ENCODE measurements at places on chromosomes 12 and 14.

DNA sequence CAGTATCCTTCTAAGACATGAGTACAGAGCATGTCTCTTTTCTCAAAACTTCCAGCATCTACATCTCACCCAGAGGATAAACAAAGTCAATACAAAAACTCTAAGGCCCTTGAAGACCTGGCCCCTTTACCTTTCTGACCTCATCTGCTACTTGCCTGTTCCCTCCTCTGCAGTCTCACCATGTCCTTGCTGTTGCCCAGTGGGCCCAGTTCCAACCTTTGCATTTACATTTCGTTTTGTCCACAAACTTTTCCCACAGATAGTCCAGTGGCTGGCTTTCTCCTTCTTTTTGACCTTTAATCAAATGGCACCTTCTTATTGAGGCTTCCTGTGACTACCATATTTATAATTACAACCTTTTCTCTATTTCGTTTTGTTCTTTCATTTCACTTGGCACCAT is 1.6 kb downstream of the IRAK4 start:
- no peak for DNase-seq

GRCh38 chr14:69339426-69339825 is 58.7 kb downstream of the ERH start:
- DNase-seq: no peak

DNA sequence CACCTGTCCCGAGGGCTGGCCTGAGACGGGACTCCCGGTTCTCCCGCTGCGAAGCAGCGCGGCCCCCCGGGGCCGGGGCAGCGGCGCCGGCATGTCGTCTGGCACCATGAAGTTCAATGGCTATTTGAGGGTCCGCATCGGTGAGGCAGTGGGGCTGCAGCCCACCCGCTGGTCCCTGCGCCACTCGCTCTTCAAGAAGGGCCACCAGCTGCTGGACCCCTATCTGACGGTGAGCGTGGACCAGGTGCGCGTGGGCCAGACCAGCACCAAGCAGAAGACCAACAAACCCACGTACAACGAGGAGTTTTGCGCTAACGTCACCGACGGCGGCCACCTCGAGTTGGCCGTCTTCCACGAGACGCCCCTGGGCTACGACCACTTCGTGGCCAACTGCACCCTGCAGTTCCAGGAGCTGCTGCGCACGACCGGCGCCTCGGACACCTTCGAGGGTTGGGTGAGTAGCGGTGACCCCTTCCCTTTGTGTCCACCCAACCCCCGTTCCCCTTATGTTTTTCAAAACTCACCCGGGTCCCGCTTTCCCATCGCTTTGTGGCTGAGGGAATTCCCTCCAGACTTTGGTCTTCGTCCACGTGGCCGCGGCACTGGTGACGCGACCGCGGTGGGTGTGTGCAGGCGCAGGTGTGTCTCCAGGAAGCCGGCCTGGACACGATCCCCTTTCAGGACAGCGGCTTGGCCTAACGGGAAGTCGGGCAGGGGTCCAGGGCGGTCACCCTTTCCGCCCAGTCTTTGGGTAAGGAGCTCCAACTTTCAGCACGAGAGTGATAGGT is 826 bp downstream of the PRKCH start:
- DNase-seq: no peak

- DNase-seq: no peak
These were observed at the start of gene IRAK3 for GRCh38 chr12:66188584-66189485. Gene IRAK3, plus strand, starts transcription at chr12:66189214. Its CDS starts 86 bp downstream, at chr12:66189300.

DNA sequence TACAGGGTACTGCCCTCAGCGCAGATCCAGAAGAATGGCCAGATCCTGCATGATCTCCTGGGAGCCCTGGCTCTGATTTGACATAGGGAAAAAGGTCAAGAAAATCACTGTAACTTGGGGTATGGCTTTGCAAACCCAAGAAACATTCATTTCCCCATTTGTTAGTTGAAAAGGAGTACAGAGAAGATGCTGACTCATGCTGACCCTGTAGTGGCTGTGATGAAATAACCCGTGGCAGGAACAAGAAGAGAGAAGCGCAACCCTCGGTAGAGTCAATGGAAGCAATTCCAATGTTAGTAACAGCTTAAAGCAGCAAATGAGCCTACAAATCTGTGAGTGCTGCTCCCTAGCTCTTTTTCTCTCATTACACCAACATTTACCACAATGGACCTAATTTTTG is 281.6 kb upstream of the NPAS3 start:
- no peak for DNase-seq

GRCh38 chr12:116194935-116195431 is 82.5 kb downstream of the MED13L start:
- peak; percentile 46 for DNase-seq

GRCh38 chr14:81246461-81247270 is 25.9 kb upstream of the GTF2A1 start:
- no peak for DNase-seq

- no peak for DNase-seq
These were observed 1945.1 kb upstream of the SEL1L start for GRCh38 chr14:83478741-83479140.

GRCh38 chr14:65604936-65605335 is 192.4 kb downstream of the FUT8 start:
- DNase-seq: no peak

DNA sequence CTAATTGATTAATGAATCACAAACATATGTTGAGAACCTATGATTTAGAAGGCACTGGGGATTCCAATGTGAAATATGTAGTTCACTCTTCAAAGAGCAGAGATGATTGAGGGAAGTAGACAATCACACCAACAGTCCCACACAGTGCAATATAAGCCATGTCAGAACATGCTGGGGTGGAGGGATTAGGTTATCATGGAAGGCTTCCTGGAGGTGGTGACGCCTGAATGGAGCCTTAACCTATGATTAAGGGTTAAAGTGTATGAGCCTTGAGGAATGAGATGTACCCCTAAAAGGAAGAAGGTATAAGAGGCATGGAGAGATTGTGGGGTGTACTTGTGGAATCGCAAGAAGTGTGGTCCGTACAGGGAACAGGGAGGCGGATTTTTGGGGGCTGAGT is 31.3 kb downstream of the ERH start:
- DNase-seq: no peak

DNA sequence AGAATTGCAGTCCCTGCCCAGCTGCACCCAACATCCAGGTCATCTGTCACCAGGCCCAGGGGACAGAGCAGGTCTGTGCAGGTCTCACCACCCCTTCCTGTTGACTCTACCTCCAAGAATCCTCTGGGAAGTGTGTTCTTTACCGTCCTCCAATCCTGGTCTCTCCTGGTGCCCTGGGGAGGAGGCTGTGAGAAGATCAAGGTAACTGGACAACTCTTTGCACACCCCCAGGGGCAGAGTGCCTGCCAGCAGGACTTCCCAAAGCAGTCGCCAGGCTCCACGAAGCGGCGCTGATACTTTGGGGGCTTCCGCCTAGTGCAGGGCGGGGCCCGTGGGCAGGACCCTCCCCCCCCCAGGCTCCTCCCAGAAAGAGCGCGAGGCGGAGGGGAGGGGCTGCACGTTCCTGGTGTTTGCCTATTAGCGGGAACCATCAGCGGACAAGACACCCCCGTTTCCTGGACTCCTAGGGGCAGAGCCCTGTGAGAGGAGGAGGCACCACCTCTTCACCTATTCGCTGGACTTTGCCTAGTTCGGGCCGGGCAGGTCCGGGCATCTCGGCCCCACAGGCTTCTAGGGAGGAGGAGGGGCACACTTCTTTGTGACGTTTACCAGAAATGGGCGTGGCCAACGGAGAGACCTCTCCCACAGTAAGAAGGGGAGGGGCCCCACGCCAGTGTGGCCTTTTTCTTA is 918.0 kb downstream of the AACS start:
- DNase-seq: no peak

DNA sequence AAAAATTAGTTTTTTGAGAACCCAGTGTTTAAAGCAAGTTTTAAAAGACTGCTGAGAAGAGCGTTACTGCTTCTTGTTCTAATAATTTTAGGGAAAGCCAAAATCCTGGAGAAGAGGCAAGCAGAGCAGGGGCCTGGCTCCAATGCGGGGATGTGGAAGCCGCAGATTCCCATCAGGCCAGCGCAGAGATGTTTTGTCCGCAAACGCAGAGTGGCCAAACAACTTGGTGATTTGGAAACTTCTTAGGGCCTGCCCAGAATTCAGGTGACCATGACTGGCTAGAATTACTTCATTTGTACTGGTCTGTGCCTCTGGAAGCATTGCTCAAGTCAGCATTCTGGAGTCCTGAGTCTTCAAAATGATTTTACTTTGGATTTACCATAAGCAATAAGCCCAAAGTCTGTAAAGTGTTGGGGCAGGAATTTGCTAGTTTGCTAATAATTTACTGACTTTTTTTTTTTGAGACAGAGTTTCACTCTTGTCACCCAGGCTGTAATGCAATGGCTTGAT is 208.4 kb downstream of the PPM1H start:
- DNase-seq: no peak

DNA sequence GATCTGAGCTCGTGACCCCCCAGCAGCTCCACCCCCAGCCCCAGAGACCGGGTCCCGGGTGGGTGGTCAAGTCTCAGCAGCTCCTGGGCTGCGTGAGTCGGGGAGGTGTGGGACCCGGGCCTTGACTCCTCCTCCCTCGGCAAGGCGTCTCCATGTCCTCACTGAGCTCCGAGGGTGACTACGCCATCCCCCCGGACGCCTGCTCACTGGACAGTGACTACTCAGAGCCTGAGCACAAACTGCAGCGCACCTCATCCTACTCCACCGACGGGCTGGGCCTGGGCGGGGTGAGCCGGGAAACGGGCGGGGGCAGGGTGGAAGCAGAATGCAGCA is 28.1 kb downstream of the PIGH start:
- no peak for DNase-seq

- DNase-seq: no peak
These were observed 114.3 kb downstream of the SNAPC1 start for GRCh38 chr14:61876362-61877034.

GRCh38 chr14:50320283-50320682 is 8.2 kb downstream of the DMAC2L start:
- DNase-seq: no peak

DNA sequence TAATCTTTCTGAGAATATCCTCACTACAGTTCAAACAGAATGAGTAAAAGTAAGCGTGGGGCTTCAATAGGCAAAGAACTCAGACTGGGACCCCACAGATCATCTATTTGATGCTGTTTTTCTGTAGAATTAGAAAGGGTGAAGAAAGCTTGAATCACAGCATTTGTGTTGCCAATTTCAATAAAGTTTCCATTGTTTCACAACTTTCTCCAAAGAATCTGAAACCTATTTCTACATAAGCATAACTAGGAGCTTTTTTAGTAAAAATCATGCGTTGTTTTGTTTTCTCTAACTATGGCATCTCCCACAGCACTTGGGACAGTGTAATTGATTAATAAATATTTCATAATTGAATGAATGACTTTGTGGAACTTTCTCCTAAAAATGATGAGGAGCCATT is 16.7 kb upstream of the NEDD1 start:
- no peak for DNase-seq

- no peak for DNase-seq
These were observed 160.1 kb upstream of the CPNE8 start for GRCh38 chr12:39065455-39065854.

DNA sequence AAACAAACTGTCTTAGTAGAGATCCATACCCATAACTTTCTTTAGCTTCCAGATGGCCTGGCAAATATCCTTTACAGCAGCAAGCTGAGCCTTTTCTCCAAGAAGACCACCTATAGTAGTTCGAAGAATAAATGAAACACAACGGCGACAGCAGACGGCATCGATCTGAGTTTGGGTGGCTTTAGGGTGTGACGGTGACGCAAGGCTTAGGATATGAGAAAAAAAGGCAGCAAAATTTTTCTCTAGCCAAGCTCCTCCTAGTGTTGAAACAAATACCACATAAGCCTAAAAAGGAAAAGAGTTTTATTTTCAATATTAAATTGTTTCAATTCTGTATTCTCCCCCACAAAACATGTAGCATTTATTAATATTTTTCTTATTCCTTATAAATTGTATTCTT is 33.3 kb downstream of the HEATR5A start:
- DNase-seq: no peak

DNA sequence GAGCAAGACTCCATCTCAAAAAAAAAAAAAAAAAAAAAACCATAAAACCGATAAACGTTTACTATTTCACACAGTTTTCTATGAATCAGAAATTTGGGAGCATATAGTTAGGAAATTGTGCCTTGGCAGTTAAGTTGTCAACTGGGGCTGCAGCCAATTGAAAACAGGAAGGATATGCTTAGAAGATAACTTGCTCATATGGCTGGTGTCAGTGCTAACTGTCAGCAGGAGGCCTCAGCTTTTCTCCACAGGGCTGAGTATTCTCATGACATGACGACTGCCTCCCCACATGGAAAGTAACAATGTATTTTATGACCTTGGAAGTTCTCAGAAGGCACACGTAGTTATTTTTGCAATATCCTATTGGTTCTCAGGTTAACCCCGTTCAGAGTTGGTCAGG is 29.6 kb upstream of the OR5AU1 start:
- no peak for DNase-seq

DNA sequence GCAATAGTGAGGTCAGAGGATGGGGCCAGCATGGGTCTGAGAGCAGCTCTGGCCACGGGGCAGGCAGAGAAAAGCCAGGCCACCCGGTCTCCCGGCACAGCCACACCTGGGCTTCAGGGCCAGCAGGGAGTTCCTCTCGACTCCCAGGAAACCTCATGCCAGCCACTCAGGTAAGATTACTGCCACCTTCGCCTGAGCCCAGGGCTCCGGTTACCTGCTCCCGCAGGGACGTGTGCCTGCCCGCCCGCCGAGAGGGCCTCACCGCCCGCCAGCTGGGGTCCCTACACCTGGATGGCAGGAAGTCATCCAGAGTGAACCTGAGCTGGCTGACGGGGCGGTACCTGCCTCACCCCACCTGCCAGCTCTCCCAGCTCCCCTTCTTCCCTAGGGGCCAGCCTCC is 7.3 kb downstream of the JAG2 start:
- no peak for DNase-seq

DNA sequence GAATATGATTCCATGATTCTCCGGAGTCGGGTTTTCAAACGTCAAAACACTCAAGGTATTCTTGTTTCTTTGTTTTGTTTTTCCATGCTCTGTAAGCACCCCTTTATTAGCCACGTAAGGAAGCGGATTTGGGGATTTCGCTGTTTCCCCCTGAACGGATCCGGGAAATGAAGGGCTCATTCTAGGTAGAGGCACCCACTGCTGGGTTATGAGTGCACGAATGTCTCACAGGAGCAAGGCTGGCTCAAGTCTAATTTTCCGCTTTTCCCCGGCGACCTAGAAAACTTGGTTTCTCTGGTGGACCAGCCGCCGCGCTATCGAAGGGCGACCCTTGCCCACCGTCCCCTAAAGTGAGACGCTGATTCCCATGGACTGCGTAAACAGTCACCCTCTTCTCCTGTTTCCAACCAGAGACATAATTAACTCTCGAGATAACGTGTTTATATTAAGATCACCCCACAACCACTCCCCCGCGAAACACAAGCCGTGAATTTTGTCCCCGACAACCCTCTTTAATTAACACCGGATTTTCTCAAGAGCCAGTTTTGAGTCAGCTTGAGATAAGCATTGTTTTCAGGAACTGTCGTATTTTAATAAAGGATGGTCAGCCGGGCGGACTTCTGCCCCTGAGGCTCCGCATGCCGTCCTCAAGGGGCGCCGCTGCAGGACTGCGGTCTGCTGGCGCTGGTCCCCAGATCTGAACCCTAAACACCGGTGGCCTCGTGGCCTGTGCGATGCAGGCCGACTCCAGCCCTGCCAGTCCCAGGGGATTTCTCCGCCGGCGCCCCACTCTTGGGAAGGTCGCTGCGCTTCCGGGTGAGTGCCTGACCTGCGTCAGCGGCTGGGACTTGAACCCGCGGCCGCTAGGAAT is 515 bp upstream of the ABCC9 start:
- DNase-seq: no peak

GRCh38 chr12:7667125-7667524 is 1.4 kb upstream of the APOBEC1 start:
- DNase-seq: no peak
